Stimulated activated CD8-positive, alpha-beta memory T cell treated with anti-CD3 and anti-CD28 coated beads, Interleukin-4, amount 100 ng/mL, for 1 hour (primary cell): ENCODE measurements at places on chromosomes 2 and 18.

DNA sequence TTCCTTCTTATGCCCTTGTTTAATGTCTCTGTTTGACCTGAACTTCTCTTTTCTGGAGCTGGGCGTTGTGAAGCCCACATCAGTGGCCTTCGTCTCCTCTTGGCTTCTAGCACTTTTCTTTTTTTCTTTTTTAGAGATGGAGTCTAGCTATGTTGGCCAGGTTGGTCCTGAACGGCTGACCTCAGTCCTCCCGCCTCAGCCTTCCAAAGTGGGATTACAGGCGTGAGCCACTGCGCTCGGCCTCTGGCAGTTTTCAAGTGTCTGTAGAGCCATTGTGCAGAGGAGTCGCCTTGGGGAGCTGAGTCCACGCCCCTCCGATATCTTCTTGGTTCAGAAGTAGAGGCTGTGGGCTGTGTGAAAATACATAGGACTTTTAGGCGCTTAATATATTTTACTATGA is 36.5 kb downstream of the ZNF532 start:
- DNase-seq = no peak

DNA sequence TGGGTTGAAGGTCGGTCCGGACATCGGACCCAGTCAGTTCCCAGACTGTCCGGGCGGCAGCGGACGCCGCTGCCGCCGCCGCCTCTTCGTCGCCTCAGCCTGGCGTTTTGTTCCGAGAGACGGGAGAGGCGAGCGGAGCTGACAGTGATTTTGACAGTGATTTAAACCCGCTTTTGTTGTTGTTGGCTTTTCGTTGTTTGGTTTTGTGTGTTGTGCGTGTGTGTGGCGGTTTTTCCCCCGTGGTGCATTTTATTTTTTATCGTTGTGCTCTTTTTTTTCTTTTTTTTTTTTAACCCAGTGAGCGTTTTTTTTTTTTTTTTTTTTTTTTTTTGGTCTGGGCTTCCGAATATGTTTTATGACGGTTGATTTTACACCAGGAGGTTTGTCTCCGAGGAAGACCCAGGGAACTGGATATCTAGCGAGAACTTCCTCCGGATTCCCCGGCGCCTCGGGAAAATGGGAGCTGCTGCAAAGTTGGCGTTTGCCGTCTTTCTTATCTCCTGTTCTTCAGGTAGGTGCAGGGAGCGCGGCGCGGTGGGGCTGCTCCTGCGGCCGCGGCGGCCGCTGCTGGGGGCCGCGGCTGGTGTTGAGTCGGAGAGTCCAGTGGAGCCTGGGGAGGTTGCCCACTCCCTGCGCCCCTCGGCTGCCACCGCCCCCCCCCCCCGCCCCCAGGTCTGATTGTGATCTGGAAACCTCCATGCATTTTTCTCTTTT is at the start of gene ACVR2A:
ACVR2A (plus strand) TSS at position 333 of the 714 bp plus-strand sequence; CDS start at position 457, 124 bp downstream.
- DNase-seq = no peak

GRCh38 chr18:76359909-76360308 is 135.1 kb downstream of the ZNF516 start:
- no peak for DNase-seq

GRCh38 chr2:158932131-158932645 is 36.3 kb upstream of the TANC1 start:
- no peak for DNase-seq

DNA sequence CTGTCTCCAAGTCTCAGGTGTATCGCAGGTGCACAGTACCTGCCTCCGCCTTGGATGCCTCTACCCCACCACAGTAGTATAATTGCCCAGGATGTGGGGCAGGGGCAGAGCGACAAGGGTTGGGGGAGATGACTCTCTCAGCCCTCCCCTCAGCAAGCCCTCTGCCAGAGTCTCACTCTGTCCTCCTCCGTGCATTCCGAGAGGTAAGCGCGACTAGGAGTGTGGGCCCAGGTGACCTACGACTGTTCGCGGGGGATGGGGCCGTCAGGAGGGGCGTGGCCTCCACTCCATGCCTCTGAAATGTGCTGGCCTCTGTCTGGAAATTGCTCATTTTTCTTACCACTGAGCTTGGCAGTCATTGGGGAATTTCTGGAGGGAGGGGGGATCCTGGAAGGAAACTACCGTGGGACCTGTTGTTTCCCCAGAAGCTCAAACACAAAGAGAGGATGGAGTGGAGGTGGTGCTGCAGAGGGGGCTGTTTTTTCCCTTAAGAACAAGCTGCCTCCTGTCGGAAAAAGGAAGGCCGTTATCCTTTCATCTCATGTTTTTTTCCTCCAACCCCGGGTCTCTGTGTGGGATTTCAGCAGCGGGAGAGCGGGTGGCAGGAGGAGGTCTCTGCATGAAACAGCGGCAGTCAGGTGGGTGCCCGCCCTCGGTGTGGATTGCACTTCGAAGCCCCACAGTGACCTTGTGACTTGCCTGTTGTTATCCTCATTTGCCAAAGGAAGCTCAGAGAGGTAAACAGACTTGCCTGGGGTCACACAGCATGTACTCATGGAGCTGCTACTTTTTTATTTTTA is 13.0 kb upstream of the RALB start:
- DNase-seq = no peak

DNA sequence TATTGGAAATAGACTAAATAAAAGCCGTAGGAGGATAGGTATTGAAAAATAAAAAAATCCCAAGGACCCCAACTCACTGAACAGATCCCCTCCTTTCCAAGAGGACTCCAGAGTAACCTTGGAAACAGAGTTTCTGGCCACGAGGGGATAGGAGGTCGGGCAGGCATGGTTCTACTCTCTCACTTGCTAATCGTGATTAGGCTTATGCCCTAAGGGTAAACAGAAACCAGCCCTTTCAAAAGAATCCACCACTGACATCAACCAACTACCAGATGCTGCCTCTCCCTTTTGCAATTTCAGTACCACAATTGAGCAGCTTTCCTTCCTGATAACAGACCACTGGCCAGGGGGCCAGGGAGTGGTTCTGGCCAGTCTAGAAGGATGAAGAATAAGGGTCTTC is 477.8 kb downstream of the EIPR1 start:
- DNase-seq = no peak

- DNase-seq = no peak
Observed at GRCh38 chr2:208311954-208312353, 45.9 kb downstream of the PIKFYVE start.

DNA sequence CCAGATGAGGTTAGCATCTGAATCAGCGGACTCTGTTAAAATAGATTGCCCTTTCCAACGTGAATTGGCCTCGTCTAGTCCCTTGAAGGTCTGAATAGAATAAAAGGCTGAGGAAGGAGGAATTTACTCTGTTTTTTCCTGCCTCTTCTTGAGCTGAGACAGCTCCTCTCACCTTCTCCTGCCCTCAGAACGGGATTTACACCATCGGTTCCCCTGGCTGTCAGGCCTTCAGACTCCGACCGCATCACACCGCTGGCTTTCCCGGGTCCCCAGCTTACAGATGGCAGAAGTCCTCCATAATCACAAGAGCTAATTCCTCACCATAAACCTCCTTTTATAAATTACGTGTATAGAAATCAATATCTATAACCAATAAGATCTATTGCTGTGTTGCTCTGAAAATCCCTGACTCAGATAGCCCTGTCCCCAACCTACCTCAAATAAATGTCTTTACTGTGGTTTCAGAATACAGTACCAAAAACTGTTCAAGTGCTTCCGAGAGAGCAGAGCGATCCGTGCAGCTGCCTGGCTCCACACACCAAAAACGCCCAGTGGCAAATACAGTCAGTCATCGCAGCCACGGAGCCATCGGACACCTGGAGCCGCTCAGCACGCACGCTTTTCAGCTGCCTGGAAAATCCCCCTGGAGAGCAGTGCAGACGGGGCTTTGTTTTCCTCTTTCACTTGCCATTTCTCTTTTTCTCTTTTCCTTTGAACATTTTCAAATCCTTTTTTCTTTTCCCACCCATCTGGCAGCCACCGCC is 196.9 kb downstream of the NRP2 start:
- DNase-seq = no peak

DNA sequence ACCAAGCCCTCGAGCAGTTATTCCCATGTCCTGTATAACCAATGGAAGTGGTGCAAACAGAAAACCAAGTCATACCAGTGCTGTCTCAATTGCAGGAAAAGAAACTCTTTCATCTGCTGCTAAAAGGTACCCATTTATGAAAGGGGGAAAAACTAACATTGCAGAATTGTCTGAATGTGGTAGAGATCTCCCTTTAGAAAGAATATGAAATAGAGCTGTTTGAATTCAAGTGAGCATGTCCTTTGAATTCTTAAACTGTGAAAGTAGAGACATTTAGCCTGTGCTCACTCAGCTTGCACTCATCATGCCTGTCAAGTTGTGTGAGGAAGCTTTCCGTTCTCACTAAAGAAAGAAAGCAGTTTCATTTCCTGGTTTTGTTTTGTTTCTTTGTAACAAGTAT is 87.4 kb downstream of the EML4 start:
- no peak for DNase-seq

DNA sequence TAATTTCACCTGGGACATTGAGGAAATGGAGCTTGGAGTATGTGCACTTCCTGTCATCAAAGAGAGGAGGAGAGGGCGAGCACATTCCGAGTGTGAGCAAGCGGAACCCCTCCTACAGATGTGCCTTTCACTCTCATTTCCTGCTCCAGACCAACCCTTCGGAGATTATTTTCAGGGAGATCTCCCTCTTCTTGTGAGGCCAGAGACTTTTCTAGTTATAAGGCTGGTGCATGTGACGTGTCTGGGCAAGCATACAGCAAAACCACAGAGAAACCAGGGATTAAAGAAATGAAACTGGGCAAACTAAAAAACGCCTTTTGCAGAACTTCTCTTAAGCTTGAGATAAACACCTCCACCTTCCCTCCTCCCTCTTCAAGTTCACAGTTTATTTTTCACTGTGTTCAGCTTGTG is 409.2 kb upstream of the TCF4 start:
- no peak for DNase-seq

DNA sequence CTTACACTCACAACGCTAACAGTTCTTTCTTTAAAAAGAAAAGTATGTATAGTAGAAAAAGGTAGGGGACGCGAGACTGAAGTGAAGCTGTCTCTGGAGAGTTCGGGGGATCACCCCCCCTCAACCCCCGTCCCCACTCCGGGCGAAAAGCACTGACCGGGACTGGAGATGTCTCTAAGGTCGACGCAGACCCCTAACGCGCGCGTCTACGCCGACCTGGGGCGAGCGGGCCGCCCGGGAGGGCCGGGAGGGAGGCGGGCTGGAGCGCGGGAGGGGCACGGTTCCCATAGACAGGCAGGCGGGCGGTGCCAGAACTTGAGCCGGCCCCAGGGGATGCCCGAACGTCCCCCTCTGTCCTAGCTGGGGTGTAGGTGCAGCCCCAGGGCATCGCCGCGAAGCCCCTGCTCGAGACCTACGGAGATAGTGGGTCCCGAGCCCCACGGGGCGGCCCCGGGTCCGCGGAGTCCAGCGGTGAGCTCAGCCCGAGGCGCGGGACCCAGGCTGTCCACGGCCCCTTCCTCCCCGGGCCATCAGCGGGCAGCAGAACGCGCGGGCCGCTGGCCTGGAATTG is 82.2 kb downstream of the CHRNA1 start:
- DNase-seq = no peak
